DND-41 (cell line): ENCODE measurements at places on chromosomes 3 and 15.

- no peak for DNase-seq
Observed at GRCh38 chr15:62848632-62849050, 193.9 kb upstream of the TPM1 start.

GRCh38 chr3:157914882-157915281 is 191.3 kb downstream of the SHOX2 start:
- DNase-seq: no peak

DNA sequence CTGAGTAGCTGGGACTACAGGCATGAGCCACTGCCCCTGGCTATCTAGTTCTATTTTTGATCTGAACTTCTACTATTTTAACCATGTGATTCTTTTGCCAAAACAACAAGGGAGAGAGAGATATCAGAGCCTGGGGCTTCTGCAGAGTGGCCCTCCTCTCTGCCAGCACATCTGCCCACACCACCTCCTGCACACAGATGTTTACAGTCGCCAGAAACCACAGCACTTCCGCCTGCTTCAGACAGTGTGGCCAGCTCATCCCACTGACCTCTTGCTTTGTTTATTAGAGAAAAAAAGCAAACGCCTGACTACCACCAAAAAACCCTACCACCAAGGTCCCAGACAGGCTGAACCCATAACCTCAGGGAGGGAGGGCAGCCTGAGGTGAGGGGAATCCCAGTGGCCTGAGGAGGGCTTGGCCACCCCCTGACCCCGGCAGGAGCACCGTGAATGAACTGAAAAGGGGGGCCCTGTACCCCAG is 85.9 kb upstream of the ABHD2 start:
- no peak for DNase-seq

DNA sequence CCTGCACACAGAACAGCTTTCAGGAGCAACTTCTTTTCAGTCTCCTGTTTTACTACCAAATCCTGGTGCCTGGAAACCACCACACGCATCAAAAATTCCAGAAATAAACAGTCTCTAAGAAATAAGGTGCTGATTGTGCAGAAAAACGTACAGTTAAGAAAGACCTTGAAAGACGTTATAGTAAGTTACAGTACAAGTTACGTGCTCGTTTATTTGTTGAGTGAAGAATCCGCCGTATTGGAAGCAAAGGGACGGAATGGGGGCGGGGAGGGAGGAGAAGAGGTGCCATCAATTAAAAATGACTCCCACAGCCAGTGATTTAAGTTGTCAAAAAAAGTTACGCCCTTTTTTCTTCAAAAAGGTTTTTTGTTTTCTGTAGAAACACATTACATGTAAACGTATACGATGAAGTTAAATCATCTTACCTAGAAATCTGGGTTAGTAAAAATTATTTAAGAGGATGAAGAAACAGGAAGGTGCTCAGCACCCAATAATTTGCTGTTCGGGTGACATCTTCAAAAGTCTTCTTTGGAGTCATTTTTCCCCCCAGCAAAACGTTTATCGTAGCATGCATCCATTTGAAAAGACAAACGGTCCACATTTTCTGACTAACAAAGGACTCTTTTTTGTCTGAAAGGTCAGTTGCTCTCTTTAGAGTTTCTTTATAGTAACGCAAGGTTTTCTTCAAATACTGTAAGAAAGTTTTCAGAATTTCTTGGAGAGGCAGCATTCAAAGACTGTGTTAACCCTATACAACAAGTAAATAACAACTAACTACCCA is 782 bp upstream of the UACA start:
- no peak for DNase-seq

GRCh38 chr3:14826069-14826468 is 7.3 kb downstream of the FGD5 start:
- DNase-seq: no peak

DNA sequence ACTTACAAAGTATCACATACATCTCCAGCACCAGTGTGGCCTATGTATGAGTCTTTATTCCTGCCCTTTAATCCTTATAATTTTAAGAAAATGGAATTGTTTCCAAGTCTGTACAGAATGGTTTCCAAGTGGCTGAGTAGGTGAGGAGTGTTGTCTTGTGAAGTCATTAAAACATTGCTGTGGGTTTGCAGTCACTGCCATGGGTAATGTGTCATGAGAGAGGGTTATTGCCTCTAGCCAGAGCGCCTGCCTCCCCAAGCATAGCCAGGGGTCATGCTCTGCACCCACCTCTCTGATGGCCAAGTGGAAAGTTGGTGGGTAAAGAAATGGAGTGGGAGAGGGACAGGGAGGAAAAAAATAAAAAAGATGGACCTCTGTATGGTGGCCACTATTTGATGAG is 25.3 kb downstream of the TRAK1 start:
- DNase-seq: no peak

DNA sequence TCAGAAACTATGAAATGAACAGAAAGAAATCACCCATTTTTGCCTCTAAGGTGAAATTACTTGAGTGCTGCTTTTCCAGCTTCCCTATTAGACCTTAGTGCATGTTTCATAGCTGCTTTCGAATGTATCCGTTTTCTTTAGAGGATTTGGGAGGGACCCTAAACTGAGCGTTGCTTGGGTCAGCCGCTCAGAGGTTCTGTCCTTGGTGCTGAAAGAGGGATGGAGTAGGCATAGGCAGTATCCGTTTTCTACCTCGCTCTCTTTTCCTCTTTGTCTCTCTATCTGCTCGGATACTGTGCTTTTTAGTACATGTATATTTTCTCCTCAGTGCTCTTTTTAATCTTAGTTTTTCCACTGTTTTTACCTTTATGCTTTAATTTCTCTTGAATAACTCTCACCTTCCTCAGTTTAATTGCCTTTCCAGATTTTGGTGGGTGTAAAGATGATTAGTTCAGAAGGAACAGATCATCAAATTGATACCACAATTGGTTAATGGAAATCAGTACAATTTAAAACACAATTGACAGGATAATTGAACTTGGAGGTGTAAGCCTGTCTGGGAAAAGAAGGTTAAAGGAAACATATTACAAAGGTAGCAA is at the start of gene DRD3:
DRD3 (minus strand) TSS at position 283 of the 599 bp plus-strand sequence. CDS start 7,060 bp downstream, outside the sequence.
- DNase-seq: peak; percentile 36

DNA sequence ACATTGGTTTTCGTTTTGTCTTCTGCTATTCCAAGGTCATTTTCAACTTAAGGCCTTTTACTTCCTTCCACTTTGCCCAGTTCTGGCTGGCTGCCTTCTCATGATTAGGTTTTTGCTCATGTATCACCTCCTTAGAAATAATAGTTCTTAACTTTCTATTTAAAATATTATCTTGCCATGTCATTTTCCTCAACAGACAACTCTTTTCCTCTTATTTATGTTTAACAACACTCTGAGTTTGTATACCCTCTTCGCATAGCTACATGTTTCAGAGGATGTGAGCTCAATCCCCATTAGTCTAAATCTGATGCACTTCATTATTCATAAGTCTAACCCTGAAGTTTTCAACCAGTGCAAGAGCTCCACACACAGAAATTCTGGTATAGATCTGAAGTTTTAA is 299.1 kb downstream of the BCHE start:
- DNase-seq: no peak

DNA sequence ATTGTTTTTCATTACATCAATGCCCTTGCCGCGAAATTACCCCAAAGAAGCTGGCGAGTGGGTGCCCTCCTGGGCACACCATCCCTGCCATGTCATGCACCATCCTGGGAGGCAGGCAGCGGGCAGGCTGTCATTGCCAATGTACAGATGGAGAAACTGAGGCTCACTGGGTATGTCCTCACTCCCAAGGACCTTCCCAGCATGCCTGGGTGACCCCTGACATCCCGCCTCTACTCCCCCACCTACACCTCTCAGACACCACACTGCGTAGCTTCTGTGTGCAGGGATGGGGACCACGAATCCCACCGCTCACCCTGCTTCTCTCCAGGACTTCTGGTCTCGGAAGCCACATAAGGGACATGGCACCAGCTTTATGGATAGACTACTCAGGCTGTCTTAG is 41.0 kb upstream of the SLC41A3 start:
- DNase-seq: no peak

DNA sequence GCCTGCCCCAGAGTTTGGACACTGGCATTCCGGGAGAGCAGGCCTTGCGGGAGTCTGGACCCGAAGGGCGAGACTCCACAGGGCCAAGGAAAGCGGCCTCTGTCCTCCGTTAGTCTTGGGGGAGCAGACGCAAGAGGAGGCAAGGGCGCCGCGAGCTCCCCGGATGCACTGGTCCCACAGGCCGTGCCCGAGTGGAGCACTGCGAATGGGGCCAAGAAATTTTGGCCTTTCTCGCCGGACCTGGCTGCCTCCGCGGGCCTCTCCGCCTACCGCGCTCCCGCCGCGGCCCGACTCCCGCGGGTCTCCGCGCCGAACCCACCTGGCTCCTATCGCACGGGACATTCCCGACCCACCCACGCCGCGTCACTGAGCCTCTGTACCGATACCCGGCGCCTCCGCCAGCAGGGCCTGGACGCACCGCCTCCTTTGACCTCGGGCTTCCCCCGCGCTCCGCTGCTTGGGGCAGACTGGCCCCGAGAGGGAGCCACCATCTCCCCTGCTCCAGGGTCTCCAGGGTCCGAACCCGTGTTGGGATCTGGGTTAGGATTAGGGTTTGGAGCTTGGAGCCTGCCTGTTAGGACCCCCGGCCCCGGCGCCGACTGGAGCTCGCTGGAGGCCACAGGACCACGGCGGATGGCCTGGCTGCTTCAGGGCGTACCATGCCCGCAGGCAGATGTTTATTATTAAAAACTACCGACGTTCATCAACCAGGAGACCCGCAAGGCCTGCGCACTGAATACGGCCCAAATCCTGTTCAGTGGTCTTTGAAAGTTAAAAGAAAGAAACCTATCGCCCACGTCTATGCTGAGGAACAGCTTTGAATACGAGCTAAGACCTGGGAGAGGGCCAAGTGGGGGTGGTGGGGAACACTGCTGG is 11.7 kb downstream of the SHOX2 start:
- DNase-seq: no peak

GRCh38 chr15:45637552-45638033 is 2.8 kb downstream of the SQOR start:
- DNase-seq: peak; percentile 60

DNA sequence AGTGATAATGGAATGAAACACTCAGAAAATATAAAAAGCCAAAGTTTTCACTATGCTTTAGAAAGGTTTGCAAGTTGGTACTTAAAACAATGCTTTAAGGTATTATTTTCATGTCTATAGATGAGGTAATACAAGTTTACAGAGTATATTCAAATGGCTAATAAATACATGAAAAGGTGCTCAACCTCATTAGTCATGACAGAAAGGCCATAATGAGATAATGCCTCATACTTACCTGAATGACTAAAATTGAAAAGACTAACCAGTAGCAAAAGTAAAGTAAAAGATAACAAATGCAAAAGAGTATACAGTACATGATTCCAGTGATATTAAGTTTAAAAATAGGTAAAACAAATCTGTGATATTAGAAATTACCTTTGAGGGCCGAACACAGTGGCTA is 163.8 kb downstream of the SUCLG2 start:
- DNase-seq: no peak

GRCh38 chr3:193546129-193546528 is 8.6 kb downstream of the ATP13A4 start:
- no peak for DNase-seq

DNA sequence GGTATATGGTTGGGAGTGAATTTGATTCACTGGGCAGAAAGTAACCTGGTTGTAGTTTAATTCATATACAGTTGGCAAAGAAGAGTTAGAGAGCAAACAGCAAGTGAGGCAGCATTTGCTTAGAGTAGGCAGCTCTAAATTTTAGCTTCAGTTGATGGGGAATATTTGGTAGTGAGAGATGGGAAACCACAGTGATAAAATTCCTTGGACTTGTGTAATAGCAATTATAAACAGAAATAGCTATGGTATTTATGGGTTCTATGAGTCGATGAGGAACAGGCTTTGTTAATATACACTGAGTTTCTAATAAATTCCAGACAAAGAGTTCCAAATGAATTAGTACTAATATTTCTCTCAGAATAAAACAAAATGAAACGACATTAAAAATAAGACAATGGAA is 894.0 kb downstream of the ROBO2 start:
- DNase-seq: no peak

DNA sequence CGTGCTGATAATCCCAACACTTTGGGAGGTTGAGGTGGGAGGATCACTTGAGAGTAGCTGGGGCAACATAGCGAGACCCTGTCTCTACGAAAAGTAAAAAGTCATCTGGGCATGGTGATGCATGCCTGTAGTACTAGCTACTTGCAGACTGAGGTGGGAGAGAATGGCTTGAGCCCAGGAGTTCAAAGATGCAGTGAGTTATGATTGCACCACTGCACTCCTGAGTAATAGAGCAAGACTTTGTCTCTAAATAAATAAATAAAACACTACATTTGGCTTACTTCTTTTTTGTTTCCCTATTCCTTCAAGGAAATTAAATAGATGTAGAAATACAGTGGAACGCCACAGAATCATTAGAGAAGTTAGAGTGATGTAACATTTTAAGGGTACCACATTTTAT is 20.1 kb upstream of the LDHAL6B start:
- DNase-seq: no peak
